ENCODE measurements at places on chromosomes 11 and 22.

- no peak for DNase-seq
Observed at GRCh38 chr11:114196997-114197703, 99.0 kb upstream of the NNMT start.

DNA sequence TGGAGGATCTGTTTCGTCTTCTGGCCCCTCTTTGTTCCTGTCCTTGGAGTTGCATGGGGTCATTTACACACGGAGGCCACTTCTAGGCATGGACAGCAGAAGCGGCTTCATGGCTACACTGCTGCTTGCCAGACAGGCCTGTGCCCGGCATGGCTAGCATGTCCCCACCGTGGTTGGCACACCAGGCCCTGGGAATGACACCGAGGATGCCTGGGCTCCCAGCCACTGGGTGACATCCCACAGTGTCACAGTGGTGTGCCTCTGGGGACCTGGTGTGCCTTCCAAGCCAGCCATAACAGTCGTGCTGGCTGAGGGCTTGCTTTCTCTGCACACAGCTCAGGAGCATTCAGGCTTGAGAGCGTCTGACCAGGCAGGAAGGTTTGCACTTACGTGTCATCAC is 910.1 kb downstream of the TBC1D22A start:
- DNase-seq, result no peak

- peak; percentile 45 for DNase-seq
Observed at GRCh38 chr22:35352214-35353111, 28.4 kb upstream of the HMOX1 start.

DNA sequence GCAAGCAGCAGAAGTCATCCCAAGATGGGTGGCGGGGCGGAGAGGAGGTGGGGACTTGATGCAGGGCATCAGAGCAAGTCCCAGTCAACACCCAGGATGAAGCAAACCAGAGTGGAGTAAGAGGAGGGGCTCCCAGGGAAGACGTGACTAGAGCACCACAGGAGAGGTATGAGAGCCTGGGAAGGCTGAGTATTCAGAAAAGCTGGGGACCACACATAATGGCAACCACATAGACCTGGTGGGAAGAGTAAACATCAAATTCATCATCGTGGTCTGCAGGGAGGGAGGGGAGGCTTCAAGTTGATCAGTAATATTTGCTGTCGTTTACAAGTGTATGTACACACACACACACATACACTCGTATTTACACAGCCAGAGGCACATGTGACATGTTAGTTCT is 60.7 kb upstream of the CLTCL1 start:
- DNase-seq, result no peak

GRCh38 chr11:84564180-84564866 is 1062.8 kb downstream of the DLG2 start:
- peak; percentile 65 for DNase-seq

DNA sequence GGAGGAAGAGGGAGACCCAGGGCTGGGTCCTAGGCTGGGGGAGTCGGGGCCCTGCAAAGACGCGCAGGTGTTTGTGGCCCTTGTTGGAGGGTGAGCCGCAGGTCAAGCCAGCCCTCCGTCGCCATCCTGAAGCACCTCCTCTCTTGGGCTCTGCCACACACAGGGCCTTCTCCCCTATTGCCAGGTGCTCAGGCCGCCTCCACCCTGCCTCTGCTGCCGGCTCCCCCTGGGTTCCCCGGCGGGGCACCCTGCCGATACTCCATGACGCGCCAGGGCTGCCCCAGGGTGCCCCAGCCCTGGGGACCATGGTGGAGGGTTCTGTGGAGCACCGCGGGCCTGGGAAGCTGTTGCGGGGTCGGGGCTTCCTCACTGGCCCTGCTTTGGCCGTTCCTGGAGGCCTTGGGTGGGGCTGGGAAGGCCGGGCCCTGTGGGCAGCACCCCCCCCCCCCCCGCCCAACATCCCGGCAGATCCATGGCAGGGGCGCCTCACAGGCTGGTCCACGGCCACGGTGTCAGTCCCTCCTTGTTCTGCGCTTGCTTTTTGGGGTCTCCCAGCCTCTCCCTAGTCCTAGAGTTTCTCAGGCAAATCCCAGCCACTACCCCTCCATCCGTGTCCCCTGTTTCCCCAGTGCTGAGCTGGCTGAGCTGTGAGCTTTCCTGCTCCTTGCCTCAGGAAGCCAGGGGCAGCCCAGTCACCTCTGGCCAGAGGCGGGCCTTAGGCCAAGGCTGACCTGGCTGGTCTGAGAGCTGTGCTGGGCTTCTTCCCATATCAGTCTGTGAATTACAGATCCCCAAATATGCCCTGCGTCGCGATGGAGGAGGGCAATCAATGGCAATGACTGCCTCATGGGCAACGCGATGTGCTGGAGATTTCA is 2.3 kb upstream of the ADORA2A start:
- no peak for DNase-seq

DNA sequence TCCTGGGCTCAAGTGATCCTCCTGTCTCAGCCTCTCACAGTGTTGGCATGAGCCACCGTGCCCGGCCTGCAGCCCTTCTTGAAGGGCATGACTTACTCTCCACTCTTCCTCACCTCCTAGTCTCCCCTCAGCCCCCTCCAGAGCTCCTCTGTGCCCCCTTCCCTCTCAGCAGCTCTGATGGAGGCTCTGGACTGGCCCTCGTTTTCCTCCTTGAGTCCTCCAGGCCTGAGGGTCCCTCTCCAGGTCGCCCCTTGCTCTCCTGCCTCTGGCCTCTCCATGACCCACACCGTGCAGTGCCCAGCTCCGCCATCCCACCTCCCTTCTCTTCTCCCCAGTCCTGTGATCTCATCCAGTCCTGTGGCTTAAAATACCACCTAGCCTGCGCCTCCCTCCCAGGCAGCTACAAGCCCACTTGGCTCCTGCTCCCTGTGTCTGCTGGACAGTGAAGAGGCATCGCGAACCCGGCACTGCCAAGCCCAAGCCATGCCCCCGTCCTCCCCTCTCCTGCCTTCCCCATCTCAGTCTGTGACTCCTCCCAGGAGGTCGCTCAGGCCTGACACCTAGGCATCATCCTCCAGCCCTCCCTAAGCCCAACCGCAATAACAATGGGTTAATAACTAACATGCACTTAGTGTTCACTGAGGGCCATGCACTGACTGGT is 11.9 kb downstream of the KCNJ4 start:
- no peak for DNase-seq

GRCh38 chr11:119149018-119149785 is at the start of gene ABCG4:
ABCG4 (plus strand) TSS chr11:119149052; CDS start chr11:119149966, 914 bp downstream.
- peak; percentile 49 for DNase-seq

GRCh38 chr11:134372961-134373360 is 39.1 kb downstream of the B3GAT1 start:
- DNase-seq, result no peak

GRCh38 chr11:107041088-107041444 is 22.8 kb upstream of the GUCY1A2 start:
- DNase-seq, result peak; percentile 77

Data from GM23248 (cell line).